ENCODE measurements at places on chromosomes 3 and 15.

- DNase-seq: no peak
Observed at GRCh38 chr3:188752850-188753249, 418.9 kb upstream of the TPRG1 start.

GRCh38 chr3:72816862-72817355 is 31.3 kb downstream of the SHQ1 start:
- no peak for DNase-seq

DNA sequence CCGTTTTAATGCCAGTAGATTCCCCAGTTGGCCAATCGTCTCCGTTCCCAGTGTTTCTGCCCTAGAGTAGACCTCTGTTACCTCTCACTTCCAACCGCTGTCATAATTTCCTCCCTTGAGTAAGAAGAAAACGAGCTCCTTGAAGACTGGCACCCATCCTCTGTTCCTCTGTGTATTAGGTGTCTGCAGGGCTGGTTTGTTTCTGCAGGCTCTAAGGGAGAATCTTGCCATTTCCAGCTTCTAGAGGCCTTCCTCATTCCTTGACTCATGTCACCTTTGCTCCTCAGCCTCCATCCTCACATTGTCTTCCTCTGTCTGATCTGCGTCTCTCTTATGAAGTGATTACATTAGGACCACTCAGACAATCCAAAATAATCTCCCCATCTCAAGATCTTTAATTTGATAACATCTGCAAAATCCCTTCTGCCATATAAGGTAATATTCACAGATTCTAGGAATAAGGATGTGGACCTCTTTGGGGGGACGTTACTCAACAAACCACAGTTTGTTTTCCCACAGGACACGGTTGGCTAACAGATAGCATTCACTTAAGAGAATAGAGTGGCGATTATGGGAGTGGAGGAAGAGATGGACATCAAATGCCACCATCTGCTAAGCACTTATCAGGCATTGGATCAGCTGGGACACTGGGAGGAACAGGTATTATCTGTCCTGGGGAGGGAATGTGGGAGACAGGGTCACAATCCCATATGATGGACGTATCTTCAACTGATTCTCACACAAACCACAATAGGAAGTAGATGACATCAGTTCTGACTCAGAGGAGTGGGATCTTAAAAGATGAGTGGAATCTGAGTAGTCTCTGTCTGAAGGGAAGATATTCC is 17.1 kb downstream of the ARHGAP31 start:
- DNase-seq: no peak

- peak; percentile 37 for DNase-seq
Observed at GRCh38 chr15:67836477-67836876, 3.4 kb downstream of the RNU6-1 start.

GRCh38 chr3:14900881-14901873 is 46.2 kb upstream of the NR2C2 start:
- no peak for DNase-seq

All from NCI-H1694 treated with DMSO at 0.1 percent for 48 hours (cell line).